ENCODE measurements at places on chromosomes 11 and 22.

GRCh38 chr11:95193541-95193940 is 37.5 kb downstream of the SESN3 start:
- no peak for DNase-seq

GRCh38 chr11:15772547-15772946 is 583.8 kb downstream of the SOX6 start:
- DNase-seq, result no peak

DNA sequence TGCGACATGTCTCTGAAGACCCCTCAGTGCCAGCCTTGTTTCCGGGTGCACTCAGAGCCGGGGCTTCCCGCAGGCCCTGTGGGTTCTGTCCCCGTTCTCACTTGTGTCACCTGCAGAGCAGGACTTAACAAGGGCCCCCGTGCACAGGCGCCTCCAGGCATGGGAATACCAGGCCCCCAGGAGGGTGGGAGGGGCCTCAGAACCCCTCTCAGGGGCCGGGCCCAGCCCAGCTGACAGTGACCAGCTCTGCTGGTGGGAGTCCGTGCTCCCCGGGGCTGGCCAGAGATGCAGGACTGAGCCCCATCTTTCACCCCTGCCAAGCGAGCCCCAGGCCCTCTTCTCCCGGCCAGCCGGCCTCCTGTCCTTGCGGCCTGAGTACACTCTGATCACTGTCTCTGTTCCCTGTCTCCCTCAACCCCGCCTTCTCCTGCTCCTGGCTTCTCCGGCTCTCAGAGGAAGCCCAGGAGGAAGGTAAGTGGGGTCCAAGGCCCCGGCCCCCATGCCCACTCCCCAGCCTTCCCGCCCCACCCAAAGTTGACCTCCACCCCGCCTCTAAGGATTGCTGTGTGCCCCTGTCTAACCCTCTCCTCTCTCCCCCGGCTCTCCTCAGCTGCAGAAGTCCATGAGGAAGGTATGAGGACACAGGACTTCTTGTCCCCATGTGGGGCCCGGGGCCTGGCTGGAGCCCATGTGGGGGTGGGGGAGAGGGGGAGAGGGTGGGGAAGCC is 5.3 kb downstream of the TNNT3 start:
- no peak for DNase-seq

DNA sequence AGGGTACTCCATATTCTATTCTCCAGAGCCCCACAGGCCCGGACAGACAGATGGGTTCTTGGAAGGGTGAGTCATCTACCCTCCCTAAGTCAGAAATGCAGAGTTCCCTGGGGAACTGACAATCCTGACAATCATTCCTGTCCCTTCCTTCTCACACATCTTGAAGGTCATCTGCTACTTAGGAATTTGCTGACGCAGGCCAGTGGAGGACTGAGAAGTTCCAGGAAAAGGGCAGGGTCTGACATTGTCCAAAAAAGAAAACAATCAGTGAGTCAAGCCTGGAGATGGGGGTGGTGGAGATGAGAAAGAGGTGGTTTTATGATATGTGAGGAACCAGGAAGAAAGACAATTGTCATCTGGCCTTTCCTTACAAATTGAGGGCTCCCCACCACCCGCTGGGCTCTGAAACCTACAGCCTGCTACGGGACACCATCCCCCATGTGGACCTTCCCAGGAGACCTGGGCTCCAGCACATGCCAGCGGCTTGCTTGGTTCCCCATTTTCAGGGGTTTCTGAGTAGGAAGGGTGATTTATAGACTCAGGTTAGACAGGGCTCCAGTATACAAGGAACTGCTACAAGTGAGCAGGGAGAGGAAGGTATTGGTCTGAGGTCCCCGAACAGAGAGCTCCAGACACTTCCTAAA is 12.9 kb downstream of the CD59 start:
- no peak for DNase-seq

DNA sequence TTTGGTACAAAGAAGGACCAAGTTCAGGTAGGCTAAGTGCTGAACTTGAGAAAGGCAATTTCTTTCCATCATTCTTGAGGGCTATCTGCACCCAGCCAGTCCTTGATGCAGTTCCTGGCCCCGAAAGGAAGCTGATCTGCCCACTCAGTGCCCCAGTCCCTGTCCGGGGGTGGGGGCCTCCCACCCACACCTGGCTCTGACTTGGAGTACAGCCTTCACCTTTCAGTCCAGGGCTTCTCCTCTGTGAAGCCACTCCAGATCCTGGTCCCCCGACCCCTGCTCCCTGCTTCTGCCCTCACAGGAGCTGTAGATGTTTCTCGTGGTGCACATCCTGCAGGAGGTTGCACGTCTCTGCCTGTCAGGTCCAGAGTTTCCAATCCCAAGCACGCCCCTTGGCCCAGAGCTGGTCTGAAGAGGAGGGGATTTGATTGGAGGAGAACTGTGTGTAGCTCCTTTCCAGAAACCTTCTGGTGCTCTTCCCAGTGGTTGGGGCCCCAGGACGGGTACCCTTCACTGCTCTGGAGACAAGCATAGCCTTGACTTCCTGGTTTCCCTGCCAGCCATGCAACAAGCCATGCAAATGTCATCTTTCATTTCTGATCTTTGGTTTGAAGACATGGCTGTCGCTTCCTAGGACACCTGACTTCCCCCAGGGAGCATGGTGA is 75.3 kb downstream of the BCR start:
- DNase-seq, result no peak

DNA sequence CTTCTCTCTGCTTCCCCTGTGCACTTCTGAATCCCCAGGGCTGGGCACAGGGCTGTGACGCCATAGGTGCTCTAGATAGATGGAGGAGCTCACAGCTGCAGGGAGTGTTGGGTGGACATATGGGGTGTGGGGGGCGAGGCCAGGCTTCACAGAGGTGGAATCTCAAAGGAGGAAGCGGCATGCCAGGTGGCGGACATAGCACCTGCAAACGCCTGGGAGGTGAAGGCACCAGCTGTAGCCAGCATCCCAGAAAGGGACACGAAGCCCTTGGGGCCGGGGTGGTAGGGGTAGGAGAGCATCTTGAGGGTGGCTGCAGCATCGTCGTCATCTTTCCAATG is 14.6 kb upstream of the KCNQ1OT1 start:
- no peak for DNase-seq

GRCh38 chr11:128318856-128319474 is 268.4 kb downstream of the ETS1 start:
- DNase-seq, result no peak

DNA sequence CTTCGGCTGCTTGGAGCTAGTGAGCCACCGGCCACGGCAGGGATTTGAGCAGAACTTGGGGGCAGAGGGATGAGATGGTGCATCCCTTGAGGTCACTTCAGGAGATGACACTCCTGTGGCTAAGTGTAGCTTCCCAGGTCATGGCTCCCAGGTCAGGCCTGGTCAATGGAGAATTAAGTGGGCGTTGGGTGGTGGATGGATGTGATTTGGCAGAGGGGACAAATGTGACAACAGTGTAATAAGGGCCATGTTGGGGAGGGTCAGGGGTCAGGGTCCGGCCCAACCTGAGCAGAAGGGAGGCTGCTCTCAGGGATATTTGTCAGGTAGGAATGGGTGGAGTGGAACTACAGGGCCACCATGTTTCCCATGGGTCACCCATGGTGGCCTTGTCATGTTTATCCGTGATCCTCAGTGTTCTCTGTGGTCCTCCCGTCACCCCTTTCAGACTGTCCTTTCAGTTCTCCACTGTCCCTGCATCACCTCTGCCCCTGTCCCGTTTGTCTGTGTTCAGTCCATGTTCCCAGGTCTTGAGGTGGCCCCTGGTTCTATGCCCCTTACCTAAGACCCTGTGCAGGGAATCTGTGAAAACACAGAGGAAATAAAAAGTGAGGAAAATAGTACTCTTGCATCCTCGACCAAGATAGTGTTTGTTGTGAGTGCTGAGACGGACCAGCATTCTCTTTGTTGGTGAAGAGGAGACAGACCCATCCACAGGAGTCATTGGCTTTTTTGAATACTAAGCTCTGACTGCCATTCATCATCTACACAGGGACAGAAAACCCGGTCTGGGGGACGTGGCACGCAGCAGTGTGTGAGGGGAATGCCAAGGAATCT is 6.1 kb downstream of the SLC25A1 start:
- DNase-seq, result no peak

GRCh38 chr22:50498322-50498890 is 9.1 kb downstream of the LMF2 start:
- no peak for DNase-seq

GRCh38 chr11:122681735-122682134 is 26.2 kb downstream of the UBASH3B start:
- DNase-seq, result no peak

DNA sequence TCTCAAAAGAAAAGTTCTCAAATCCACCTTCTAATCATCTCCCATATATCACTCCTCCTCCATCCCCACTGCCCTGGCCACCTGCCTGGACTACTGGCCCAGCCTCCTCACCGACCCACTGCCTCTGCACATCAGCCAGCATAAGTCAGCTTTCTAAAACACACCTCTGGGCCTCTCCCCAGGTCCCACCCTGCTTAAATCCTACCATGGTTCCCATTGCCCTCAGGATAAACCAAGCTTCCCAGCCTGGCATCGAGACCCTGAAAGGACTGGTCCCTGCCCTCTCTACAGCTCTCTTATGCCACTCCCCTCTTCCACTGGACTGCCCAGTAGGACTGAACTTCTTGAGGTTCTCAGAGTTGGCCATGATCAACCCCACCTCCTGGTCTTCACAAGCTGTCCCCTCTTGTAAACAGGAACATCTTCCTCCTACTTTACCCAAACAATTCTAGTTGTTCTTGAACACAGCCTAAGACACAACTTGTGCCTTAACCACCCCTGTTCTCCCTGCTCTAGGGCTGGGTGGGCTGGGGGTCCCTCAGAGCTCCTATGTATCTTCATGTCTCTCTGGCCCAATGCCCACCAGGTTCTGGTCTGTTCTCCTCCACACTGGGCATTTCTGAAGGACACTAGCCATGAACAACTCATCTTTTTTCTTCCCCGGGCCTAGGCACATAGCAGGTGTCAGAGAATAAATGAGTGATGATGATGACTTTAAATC is 12.6 kb upstream of the P2RY6 start:
- DNase-seq, result no peak

DNA sequence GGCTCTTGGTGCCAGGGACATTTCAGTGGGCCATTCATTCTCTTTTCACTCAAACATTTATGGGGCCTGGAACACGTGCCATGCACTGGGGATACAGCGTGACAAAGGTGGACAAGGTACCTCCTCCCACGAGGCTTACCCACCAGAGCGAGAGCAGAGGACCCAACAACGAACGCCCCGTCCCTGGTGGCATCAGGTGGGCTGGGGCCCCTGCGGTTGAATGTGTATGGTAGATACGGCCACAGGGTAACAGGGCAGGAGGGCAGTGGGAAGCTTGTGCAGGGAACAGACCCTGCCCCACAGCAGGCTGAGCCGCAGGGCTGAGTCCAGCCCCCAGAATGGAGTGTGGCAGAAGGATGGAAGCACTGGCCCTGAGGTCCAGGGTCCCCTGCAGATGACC is 81.1 kb downstream of the LRRC32 start:
- DNase-seq, result no peak

DNA sequence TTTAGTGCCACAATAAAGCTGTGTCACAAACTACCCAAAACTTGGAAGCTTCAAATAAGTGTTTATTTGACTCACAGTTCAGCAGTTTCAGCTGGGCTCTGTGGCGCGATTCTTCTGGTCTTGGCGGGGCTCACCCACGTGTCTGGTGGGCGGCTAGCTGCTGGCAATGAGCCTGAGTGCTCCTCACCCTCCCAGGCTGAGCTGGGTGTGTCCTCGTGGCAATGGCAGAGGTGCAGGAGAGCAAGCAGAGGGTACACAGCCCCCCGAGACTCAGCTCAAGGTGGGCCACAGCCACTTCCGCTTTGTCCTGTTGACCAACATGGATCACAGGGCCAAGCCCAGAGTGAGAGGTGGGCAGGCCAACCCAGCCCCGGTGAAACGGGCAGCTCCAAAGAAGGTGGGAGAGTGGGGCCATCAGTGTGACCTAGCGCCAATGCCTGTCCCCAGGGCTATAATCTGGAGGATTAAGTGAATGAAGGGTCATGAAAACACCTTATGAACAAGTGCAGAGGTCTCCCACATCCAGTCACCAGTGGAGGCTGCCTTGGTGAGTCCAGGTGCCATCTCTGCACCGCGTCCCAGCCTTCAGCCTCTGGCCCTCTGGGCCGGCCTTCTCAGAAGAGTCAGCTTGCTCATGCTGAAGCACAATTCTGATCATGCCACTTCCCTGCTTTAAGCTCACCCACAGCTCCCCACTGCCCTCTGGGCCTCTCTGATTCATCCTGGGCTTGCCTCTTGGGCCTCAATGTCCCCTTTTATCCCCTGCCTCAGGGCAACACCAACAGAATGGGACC is 74.6 kb upstream of the RTL6 start:
- DNase-seq, result no peak

GRCh38 chr22:37254867-37255233 is 10.8 kb upstream of the RAC2 start:
- no peak for DNase-seq

DNA sequence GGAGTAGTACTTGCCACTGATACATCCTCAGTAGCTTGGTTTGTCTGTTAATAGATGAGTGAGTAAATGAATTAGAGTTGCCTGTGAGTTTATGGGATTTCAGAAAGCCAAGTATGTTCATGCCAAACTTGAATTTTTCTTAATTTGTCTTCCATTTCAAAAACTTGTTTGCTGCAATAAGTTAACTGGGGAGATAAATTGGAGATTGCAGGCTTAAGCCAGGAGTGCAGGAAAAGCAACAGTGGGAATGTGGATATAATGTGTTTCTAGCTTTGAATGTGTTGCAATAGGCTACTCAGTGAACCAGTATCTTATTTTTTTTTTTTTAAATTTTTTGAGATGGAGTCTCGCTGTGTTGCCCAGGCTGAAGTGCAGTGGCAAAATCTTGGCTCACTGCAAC is 8.2 kb downstream of the OSBP2 start:
- no peak for DNase-seq

GRCh38 chr11:35030716-35031213 is 108.2 kb upstream of the CD44 start:
- no peak for DNase-seq

GRCh38 chr22:19940536-19941364 is 822 bp upstream of the COMT start:
- DNase-seq, result no peak

GRCh38 chr11:4962816-4963215 is 7.3 kb upstream of the OR51A2 start:
- DNase-seq, result no peak

- DNase-seq, result no peak
Observed at GRCh38 chr11:100715165-100715761, 28.2 kb downstream of the ARHGAP42 start.

DNA sequence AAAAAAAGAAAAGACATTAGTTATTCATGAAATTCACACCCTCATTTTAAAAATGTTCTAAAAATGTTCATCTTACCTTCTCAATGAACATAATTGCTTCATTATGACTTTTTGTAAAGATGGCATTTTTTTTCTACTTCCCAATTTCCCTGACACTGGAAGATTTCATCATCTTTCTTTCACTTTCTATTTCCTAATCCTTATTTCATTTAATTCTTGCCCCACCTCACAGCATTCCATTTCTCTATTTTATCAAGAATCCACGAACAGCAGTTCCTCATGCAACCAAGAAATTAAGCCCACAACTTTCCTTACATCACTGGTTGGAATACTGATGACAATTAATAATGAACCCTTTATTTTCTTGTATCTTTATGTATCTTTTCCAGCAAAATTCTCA is 1.9 kb downstream of the PATL1 start:
- no peak for DNase-seq

- no peak for DNase-seq
Observed at GRCh38 chr22:36016684-36017083, 11.9 kb downstream of the RBFOX2 start.

All from cortex of kidney (tissue), 1 donor.